ENCODE measurements at places on chromosomes 3 and 15.

- DNase-seq = no peak
Measured at GRCh38 chr3:185552358-185552877, at the start of gene LIPH. Gene LIPH, minus strand, starts transcription at chr3:185552588. Its CDS starts 117 bp downstream, at chr3:185552471.

DNA sequence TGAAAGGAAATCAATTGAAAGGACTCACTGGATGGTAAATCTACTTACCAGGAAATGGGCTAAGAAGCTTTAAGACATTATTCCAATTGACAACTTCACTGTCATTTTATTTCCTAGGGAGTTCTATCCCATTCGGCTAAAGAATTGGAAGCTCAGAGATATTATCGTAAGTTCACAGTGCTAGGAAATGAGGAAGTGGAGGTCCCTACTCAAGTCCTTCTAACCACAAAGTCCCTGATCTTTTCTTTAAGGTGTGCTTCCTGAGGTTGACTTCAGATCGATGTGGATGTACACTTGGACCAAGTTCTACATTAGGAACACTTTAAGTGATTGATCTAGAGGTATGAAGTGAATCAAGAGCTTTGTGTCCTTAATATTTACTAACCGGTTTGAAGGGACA lies 63.6 kb downstream of the MDFIC2 start:
- no peak for DNase-seq

- DNase-seq = no peak
Measured at GRCh38 chr3:190108804-190109203, 11.9 kb downstream of the P3H2 start.

GRCh38 chr3:60746695-60747416 lies 504.4 kb downstream of the FHIT start:
- DNase-seq = no peak

DNA sequence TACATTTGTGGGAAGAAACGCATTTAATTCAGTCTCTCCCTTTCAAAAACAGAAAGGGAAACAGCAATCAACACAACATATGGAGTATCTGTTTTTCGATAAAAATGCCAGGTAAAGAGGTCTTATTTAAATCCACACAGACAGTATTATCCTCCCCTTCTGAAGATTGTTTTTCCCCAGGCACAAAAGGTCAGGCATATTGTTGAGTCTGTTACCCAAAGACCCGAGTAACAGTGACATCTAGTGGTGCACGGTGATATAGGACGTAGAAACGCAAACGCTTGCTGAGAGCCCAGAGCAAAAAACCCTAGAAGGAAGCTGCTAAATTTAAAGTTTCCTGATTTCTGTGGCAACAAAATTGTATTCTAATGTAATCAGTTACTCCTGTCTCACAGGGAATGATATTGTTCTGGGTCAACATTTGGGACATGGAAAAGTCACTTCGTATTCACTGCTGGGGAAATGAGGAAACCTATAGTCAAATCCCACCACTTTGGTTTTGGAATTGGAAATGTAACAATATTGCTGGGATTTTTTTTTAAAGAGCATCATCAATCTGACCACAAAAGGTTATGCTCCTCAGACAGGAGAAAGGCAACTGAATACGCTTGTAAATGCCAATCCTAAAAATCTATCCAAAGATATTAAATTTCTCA lies 312.7 kb upstream of the CCDC54 start:
- DNase-seq = peak; percentile 62

- DNase-seq = no peak
Measured at GRCh38 chr15:66298803-66299251, 5.5 kb downstream of the DIS3L start.

- no peak for DNase-seq
Measured at GRCh38 chr3:133016838-133017309, 21.3 kb upstream of the TMEM108 start.

GRCh38 chr3:124313621-124314020 lies 321.7 kb upstream of the ROPN1 start:
- DNase-seq = no peak

- DNase-seq = no peak
Measured at GRCh38 chr3:194129581-194130133, 6.3 kb upstream of the HES1 start.

- no peak for DNase-seq
Measured at GRCh38 chr3:184553385-184553784, 8.2 kb upstream of the EPHB3 start.

GRCh38 chr15:83471307-83471866 lies 24.2 kb downstream of the SH3GL3 start:
- no peak for DNase-seq

DNA sequence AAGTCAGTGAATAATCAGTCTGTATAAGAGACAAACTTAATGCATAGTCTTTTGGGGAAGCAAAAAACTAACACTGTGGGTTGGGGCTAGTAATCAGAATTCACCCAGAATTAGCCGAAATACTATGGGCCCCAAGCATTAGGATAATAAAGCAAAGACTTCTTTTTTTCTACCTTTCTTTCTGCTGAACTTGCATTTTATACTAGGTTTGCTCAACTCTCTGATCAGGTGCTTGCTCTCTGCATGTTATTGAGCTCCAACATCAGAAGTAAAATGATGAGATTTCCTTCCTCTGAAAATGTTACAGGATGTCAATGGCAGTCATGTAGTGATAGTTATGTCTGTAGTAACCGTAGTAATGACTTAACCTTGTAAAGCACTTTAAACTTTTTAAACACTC lies 216.6 kb downstream of the KCNMB2 start:
- DNase-seq = no peak

DNA sequence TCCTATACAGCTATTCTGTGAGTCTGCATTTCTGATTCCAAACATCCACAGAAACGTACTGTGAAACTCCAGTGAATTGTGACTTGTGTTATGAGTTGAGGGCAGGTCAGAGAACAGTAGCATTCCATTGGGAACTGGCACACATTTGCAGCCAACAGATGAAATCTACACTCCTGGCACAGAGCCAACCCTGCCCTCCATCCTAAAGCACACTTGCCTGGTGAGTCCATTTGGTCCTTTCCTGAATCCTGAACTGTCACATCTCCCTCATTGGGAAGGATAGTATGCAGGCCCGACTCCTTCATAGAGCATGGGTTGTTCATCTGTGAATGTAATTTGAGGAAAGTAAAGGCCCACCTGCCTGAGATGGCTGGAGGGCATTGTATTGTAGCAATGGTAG lies 314.3 kb upstream of the RASGRP1 start:
- no peak for DNase-seq

- no peak for DNase-seq
Measured at GRCh38 chr15:75713338-75713895, 769 bp upstream of the CSPG4 start.

DNA sequence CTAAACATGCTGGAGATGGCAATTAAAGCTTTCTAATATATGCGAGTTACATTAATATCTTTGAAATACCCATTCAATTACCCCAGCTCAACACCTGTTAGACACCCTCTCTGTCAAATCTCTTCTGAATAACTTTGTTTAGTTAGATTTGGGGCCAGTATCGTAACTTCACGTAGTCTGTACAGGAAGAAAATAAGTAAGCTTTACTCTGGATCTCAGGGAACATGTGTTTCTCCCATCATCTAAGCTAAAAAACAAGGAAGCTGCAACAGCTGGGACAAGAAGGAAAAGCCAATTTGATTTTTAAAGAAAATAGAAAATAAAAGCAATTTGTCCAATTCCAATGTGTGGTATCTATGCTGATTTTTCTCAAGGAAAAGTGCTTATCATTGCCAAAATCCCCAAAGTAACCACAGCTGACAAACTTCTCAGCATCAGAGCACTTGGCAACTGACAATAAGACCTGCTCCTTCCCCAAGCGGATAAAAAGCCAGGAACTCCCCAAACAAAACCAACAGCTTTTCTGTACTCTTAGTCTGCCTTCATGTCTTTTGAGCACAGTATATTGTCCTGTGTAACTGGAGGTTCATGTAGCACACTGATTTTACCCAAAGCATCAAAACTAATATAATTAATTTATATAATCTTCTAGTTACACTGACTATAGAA lies 279.1 kb downstream of the ZBTB20 start:
- no peak for DNase-seq

DNA sequence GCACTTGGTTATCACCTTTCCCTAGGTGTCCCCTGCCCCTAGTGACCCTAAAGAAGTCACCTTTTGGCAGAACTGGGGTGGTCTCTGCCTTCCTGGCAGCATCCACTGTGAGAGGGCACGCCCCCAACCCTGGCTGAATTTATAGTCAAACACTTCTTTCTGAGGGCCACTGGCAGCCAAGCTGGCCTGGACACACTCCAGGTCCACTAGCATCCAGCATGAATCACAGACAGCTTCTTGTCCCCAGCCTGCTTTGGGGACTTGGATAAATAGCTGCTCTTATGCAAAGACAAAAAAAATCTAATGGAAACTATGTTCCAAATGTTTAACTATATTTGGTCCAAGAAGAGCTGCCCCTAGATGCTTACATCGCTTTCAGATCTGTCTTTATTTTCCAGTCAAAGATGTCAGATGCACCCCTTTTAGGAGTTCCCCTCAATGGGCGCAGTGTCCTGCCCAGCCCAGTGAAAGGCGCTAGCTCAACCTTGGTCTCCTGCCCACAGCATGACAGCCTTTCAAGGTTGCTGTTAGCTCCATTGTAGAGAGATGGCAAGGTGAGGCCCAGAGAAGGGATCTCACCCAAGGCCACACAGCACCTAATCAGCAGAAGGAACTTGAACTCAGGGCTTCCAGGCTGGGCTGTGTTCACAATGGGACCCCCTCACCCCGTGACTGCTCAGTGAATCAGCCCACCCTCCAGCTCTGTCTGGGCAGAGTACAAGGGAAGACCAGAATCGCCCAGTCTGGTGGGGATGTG lies 7.0 kb downstream of the RASL12 start:
- no peak for DNase-seq

- DNase-seq = no peak
Measured at GRCh38 chr3:195905970-195906864, 2.1 kb downstream of the TNK2 start.

- no peak for DNase-seq
Measured at GRCh38 chr3:36648241-36649034, 115.9 kb downstream of the DCLK3 start.

GRCh38 chr3:22920006-22920405 lies 283.1 kb upstream of the UBE2E2 start:
- no peak for DNase-seq

DNA sequence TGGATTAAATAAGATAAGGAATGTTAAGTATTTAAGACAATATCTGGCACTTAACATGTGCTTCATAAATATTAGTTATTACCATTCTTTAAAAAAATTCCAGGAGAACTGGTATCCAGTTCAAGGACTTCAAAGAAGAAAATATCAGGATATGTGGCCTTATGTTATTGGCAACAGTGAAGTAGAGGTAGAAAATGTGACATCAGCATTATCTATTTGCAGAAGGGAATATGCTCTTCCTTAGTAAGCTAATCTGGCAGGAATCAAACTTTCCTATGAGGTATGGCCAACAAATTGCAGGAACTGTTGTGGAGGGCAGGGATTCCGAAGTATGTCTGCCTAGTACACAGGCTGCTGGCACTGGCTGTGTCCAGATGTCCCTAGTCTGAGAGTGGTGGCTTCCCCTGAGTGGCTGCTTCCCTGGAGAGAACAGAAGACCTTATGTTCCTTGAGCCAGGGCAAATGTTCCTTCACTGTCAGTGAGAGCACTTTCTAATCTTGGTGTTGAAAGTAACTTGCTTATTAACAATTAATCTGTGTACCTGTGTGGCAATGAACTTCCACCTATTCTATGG lies 351.7 kb upstream of the THRB start:
- DNase-seq = no peak

Data from stimulated activated CD4-positive, alpha-beta T cell treated with anti-CD3 and anti-CD28 coated beads, Interleukin-15, amount 100 ng/mL, for 48 hours (primary cell).